ENCODE measurements at places on chromosomes 2 and 18.

- DNase-seq, result no peak
These were observed 283.3 kb downstream of the AFF3 start for GRCh38 chr2:99858951-99859596.

DNA sequence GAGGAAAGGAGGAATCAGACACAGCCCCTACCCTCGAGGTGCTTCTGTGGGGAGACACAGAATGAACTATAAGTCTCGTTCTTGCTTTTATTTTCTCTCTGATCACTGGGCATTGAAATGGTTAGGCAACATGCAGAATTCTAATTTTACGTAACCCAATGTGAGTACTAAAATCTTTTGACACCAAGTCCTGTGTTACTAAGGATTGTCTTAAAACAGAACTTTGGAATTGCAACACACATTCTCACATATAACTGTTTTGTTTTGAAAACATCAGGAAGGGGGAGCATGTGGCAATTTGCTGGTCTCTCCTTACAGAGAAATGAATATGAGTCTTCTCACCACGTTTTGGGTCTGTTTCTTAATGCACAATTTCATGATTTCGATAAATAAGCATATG is 23.6 kb upstream of the SULT1C4 start:
- DNase-seq, result no peak

DNA sequence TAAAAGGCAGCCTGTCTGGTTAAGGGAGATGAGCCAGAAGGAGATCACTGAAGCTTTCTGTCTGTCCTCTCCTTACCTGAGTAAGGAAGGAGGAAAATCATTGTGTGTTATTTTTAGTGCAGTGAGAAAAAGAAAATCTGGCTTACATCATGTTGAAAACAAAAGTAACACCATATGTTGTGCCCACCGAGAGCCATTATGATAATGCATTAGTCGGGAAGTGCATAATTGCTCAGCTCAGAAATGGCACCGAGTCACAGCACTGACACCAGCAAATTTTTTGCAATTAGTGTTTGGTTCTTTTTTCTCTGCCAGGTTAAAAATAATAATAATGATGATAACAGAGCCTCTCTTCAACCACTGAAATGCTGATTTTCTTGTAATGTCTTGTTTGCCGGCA is 46.6 kb downstream of the HNMT start:
- no peak for DNase-seq

- DNase-seq, result no peak
These were observed 354.6 kb downstream of the NCKAP5 start for GRCh38 chr2:133213651-133214050.

GRCh38 chr2:86072271-86072858 is 33.3 kb downstream of the POLR1A start:
- DNase-seq, result no peak

DNA sequence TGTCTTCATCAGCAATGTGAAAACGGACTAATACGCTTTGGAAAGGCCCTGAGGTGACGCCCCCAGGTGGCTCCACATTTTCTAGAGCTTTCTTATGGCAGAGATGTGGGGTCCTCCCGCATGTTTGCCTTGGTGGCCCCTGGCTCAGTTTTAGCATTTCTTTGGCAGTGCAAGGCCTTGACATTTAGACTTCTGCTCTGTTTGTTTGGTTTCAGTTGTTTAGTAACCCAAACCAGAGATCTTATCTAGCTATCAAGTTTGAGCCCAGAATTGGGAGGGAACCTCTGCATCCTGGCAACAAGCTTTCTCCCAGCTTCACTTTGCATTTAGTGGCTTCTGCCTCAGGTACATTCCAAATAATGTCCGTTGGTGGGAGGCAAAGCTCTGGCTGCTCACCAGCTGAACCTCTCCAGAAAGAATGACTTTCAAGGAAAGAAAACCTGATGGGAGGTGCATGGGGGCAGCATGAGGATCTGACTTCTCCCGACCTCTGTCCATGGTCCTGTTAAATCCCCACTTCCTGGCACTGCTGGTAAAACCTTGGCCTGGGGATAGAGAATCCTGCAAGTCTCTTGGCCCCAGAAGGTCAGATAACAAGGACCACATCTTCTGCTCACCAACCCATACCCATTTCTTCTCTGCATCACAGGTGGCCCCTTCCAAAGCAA is 12.0 kb upstream of the MBP start:
- no peak for DNase-seq

GRCh38 chr18:73614812-73615211 is 532.8 kb downstream of the FBXO15 start:
- DNase-seq, result no peak

DNA sequence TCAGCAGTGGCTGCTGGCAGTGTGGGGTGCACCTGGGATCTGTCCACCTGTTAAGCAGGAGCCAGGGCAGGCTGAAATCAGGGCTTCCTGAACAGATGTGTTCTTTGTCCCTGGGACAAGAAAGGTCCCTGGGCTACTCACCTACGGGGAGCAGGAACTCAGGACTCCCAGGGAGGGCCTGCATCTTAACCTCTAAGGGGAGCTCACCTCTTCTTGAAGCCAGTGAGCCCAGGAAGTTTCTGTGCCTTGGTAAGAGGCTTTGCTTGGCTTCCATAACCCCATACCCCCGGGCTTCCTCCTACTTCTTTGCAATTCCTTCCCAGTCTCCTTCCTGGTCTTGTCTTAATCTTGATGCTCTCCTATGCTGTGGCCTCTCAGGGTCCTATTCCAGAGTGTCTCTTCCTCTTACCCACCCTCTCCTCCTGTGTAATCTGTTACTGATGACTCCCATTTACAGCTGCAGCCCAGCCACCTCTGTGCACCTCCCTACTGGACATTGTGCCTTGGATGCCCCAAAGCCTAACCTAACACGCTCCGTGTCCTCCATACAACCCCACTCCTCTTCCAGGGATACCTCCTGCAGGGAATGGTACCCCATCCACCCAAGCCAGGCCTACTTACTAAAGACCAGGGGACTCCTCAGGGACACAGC is 55.7 kb upstream of the MAPRE3 start:
- no peak for DNase-seq

All from stimulated activated CD4-positive, alpha-beta T cell treated with anti-CD3 and anti-CD28 coated beads, Interleukin-12 subunit alpha, Interleukin-12 subunit beta, amount 100 ng/mL, for 48 hours (primary cell).